ENCODE measurements at places on chromosomes 13 and 19. TPM values are rescaled to one million over a fixed set of nuclear protein-coding genes. Genes with fewer than 3 reads are reported as not detected.

DNA sequence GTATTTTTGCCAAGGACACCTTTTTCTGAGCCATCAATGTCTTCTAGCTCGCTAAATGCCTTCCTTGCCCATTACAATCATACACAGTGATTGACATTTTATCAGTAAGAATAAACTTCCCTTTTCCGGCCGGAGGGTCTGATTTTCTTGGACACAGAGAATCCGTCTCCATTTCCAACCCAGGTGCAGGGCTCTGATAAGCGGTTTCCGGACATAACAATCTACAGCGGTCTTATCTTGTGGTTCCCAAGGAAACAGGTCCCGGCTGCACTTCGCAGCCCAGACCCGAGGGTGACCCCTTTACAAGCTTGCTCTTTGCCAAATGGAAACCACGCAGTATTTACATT, 5.1 kb upstream of the ZNF77 start:
- peak overlapping the region; percentile 92 for H3K4me3 ChIP-seq
- peak overlapping the region; percentile 97 for H3K27ac ChIP-seq
- no peak for DNase-seq
- H3K4me1 ChIP-seq: peaks cover 27% of the 10 kb centered on the region
- no peaks in the 10 kb centered on the region for H3K36me3 ChIP-seq

LMTK3 gene
- 0.67 TPM for total RNA-seq

- no peak overlapping the region for H3K27ac ChIP-seq
- no peaks in the 10 kb centered on the region for H3K27me3 ChIP-seq
- no peak for DNase-seq
These were observed 9.5 kb downstream of the NDUFA11 start for GRCh38 chr19:5893907-5894703.

GRCh38 chr13:49124693-49125304, 95.3 kb upstream of the MLNR start:
- H3K4me3 ChIP-seq: no peak overlapping the region
- H3K27me3 ChIP-seq: no peaks in the 10 kb centered on the region
- peak overlapping the region; percentile 90 for H3K27ac ChIP-seq
- DNase-seq: no peak

DNA sequence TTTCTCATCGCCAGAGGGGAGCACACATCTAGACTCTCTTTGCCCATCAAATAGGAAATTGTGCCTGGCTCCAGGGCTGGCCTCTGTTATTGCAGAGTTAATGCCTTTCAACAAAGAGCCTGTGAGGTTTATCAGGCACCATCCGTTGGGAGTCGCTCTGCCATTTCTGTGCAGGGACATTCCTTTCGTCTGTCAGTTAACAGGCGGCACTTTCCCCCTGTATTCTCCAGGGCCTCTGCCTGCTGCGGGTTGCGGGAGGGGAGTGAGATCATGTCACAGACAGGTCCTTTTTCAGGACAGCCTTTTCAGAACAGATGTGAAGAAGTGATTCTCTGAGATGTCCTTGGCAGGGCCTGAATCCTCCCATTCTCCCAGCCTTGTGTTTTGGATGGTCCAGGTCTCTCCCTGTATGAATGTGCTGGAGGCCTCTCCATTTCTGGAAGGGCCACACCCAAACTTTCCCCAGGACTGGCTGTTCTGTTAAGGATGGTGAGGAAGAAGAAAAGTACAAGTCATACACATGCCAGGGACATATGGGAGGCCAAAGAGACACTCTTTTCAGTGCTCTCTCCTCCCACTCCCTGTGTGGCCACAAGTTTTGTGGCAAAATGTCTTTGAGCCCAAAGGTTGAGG, 14.9 kb downstream of the SERP2 start:
- H3K4me1 ChIP-seq: peaks cover 21% of the 10 kb centered on the region
- H3K36me3 ChIP-seq: peaks cover 7% of the 10 kb centered on the region
- no peak for DNase-seq
- no peaks in the 10 kb centered on the region for H3K27me3 ChIP-seq
- H3K27ac ChIP-seq: no peak overlapping the region

- H3K27me3 ChIP-seq: no peaks in the 10 kb centered on the region
- H3K36me3 ChIP-seq: peaks cover 5% of the 10 kb centered on the region
- peaks cover 81% of the 10 kb centered on the region for H3K4me1 ChIP-seq
- no peak for DNase-seq
- peak overlapping the region; percentile 95 for H3K27ac ChIP-seq
These were observed 31.7 kb downstream of the BRD4 start for GRCh38 chr19:15300533-15301197.

CCDC8 gene
- total RNA-seq: 53.2 TPM

DNA sequence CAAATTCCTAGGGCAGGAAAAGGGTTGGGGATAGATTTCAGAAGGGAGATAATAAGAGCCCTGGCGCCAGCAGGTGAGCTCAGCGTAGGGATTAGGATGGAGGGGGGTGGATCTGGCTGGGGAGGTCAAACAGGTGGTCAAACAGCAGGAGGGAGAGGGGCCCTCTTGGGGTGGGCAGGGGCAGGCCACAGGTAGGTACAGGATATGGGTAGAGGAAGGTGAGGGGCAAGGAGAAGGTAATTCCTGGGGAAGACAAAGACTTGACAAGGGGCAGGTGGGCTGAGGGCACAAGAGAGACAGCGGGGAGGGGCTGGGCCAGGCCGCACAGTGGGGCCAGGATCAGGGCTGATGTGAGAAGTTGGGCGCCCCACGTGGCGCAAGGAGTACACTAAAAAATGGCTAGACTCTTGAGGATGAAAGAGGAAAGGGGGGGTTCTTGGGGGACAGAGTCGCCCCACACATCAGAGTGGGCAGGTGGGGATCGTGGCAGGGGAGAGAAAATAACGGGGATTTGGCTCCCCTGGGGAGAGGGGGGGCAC, 713 bp downstream of the KRI1 start:
- no peaks in the 10 kb centered on the region for H3K27me3 ChIP-seq
- H3K4me1 ChIP-seq: peaks cover 39% of the 10 kb centered on the region

DPF1 gene
- 2.4 TPM for total RNA-seq

- H3K27ac ChIP-seq: no peak overlapping the region
- H3K4me3 ChIP-seq: no peak overlapping the region
- peaks cover 33% of the 10 kb centered on the region for H3K4me1 ChIP-seq
- DNase-seq: no peak
- H3K36me3 ChIP-seq: no peaks in the 10 kb centered on the region
These were observed 583.1 kb downstream of the EFNB2 start for GRCh38 chr13:105952233-105952972.

CGB5 gene
- not detected for total RNA-seq

DNA sequence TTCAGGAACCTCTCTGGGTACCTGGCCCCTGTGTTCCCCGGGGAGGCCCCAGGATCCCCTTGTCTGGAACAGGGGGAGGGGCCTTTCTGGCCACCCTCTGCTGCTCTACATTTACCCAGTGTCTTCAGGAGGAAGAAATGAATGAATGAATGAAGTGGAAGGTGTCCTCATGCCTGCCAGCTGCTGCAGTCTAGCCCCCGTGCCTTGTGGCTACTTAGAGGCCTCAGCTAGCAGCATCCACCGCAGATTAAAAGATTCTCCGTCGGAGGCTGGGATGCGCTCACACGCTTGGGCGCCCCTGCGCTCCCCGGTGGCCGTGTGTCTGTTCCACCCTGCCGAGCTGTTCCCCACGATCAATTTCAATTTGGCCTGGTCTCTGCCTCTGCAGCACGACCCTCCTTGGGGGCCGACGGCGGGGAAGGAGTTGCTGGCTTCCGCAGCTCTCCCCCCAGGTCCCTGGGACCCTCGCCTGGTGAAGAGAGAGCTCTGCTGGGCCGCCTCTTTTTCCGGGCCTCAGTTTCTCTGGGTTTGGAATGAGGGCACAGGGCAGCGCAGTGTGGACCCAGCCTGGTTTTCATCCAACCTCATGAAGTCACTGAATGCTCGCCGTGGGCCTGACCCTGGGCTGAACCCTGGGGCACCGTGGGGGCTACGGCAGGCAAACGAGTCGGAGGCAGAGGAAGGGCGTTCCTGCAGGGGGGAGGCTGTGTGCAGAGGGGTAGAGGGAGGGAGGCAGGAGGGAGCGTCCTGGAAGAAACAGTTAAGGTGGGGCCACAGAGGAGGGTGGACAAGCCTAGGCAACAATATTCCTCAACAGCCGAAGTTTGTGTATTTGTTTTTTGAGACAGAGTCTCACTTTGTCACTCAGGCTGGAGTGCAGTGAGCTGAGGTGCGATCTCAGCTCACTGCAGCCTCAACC, 28.3 kb downstream of the EFNA2 start:
- H3K36me3 ChIP-seq: no peaks in the 10 kb centered on the region
- DNase-seq: no peak
- H3K4me3 ChIP-seq: no peak overlapping the region
- no peak overlapping the region for H3K27ac ChIP-seq
- H3K27me3 ChIP-seq: peaks cover 7% of the 10 kb centered on the region
- peaks cover 16% of the 10 kb centered on the region for H3K4me1 ChIP-seq

DNA sequence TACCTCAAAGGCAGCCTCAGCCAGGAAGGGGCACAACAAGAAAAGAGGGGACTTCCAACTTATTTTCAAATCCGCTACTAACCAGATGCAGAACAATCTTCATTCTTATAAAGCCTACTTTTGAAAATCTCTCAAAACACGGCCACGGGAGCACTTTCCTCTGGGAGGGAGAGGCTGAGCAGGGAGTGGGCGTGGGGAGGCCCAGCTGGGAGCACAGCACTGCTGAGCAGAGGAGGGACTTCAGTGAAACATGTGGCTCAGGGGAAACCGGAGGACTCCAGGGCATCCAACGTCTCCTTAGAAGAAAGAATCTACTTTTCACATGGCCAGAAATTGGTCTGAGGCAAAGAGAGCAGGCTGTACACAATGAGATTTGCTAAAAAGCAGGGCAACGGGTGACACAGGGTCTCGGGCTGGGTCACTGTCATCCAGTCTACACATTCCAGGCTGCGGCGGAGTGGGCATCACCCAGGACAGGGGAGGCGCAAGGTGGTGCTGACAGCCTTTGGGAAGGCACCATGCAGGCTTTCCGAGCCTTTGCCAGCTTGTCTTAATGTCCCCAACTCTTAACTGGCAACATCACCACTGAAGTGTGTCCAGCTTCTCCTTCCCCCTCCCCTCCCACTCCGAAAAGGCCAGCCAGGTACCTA, 117.1 kb downstream of the STK24 start:
- peaks cover 30% of the 10 kb centered on the region for H3K36me3 ChIP-seq
- DNase-seq: peak; percentile 72
- H3K4me1 ChIP-seq: peaks cover 41% of the 10 kb centered on the region
- H3K27ac ChIP-seq: peak overlapping the region; percentile 50
- H3K27me3 ChIP-seq: no peaks in the 10 kb centered on the region

SLITRK5 gene
- total RNA-seq: 0.02 TPM

- no peak overlapping the region for H3K27ac ChIP-seq
- H3K27me3 ChIP-seq: peaks cover 3% of the 10 kb centered on the region
- DNase-seq: no peak
- no peak overlapping the region for H3K4me3 ChIP-seq
- no peaks in the 10 kb centered on the region for H3K4me1 ChIP-seq
- no peaks in the 10 kb centered on the region for H3K36me3 ChIP-seq
These were observed 791 bp upstream of the ADGRE2 start for GRCh38 chr19:14779151-14779550.

DNA sequence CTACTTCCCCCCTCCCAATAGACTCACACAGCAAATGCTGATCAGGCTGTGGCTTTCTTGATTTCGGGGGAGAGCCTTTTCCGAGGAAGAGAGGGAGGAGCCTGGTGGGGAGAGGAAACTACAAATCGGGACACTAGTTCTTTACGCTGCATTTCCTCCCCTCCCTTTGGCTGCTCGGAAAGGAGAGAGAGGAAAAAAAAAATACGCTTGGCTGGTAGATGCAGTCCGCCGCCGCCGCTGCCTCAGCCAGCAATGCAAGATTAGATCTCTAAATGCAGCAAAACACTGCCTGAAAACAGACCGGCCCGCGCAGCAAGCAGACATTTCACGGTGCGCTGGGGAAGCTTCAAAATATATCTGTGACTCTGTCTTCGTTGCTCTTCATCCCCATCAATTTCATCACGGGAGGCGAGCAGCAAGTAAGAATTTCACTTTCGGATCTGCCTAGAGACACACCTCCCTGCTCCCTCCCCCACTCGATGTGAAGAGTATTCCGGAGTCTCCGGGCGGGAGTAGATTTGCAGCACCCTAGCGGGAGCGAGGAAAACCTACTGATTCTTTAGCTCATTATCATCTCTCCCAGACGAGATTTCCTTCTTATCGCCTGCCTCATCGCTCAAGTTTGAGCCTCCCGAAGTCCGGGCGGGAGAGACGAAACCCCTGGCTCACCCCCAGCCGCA, at the start of gene PCDH17:
Gene PCDH17, plus strand, starts transcription at position 149 of the 680 bp plus-strand sequence. CDS start 803 bp downstream, outside the sequence.
- peak; percentile 55 for DNase-seq
- H3K27ac ChIP-seq: peak within 1 kb of the TSS; percentile 59
- H3K4me3 ChIP-seq: peak within 1 kb of the TSS; percentile 94
- H3K36me3 ChIP-seq: peaks cover 2% of the 10 kb centered on the region
- H3K27me3 ChIP-seq: peaks cover 43% of the 10 kb centered on the region

GRCh38 chr13:101785858-101786257, 333.4 kb downstream of the ITGBL1 start:
- DNase-seq: no peak
- H3K27me3 ChIP-seq: peaks cover 58% of the 10 kb centered on the region
- H3K36me3 ChIP-seq: peaks cover 4% of the 10 kb centered on the region
- no peaks in the 10 kb centered on the region for H3K4me1 ChIP-seq

Measured in chondrocyte (in vitro differentiated cells).